DMS79 treated with DMSO at 0.1 percent for 48 hours (cell line): ENCODE measurements at places on chromosomes 12 and 14.

GRCh38 chr12:4829793-4830162 lies 79.9 kb upstream of the KCNA1 start:
- DNase-seq = peak; percentile 29

GRCh38 chr14:81161088-81161487 lies 59.7 kb downstream of the GTF2A1 start:
- no peak for DNase-seq

- no peak for DNase-seq
These were observed 35.0 kb upstream of the FUT8 start for GRCh38 chr14:65377576-65377975.

DNA sequence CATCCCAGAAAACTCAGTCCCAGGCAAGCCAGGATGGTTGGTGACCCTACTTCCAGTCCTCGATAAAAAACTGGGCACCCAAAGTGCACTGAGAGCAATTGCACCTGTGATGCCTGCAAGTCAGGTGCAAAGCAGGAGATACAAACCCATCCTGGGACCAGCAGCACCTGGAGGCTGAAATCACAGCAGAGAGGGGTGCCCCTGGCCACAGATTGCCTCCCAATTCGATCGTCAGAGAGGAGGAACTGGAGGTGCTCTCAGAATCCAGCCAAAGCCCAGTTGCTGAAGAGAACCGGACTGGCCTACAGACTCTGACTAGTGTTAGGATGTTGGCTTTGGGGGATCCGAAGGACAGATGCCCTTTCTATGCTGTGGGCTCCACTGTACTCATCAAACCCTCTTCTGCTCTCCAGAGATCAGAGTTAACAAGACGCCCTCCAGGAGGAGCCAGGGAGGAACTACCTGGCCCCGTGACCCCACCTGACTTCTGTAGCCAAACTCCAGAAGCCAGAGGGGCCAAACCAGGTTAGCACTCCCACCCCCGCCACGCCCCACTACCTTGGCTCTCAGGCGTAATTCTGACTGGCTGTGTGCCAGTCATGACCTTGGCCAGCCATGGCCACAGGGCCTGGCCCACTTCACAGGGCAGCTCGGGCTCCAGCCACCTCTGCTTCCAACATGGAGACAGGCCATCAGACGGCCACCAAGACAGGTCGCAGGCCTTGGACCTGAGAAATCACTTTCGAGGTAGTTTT lies 284.5 kb upstream of the RTL1 start:
- no peak for DNase-seq

GRCh38 chr12:76627346-76628135 lies 68.0 kb upstream of the OSBPL8 start:
- no peak for DNase-seq

GRCh38 chr12:107159384-107159900 lies 66.1 kb upstream of the CRY1 start:
- DNase-seq = no peak

DNA sequence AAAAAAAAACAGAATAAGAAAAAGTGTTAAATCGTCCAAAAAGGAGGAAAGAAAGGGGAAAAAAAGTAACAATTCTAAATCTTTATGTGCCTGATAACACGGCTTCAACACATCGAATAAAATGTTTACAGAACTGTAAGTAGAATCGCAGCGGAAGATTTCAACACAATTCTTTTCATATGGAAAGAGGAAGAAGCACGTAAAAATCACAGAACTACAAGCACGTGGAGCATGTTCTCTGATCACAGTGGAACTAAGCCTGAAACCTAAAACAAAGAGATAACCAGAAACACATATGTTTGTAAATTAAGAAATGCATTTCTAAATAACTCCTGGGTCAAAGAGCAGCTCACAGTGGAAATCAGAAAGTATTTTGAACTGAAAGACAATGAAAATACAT lies 8.7 kb downstream of the CLEC7A start:
- DNase-seq = no peak

GRCh38 chr14:64708148-64709004 lies 4.2 kb downstream of the PLEKHG3 start:
- no peak for DNase-seq

- peak; percentile 99 for DNase-seq
These were observed 260.8 kb upstream of the G2E3 start for GRCh38 chr14:30297876-30298795.

- no peak for DNase-seq
These were observed 13.1 kb downstream of the ATXN3 start for GRCh38 chr14:92093320-92093719.

GRCh38 chr12:91937009-91937408 lies 208.6 kb downstream of the BTG1 start:
- DNase-seq = no peak

- peak; percentile 3 for DNase-seq
These were observed at the start of gene DTX3 for GRCh38 chr12:57604454-57604991. Gene DTX3, plus strand, starts transcription at chr12:57604824. Its CDS starts 1,694 bp downstream, at chr12:57606518.

DNA sequence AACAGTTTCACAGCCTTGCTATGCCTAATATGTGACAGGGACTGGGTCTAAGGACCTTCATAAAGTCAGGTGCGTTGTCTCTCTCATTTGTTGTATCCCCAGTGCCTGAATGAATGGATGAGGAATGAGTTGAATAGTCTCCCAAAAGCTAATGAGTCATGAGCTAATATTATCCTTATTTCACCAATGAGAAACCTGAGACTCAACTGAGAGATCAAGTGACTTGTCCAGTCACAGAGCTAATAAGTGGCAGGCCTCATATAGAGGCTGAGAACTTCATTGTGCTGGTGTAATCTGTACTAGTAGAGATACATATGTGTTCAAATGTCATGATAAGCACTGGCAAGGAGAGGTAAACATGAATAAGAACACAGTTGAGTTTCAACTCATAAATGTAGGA lies 612.4 kb downstream of the NRXN3 start:
- no peak for DNase-seq

DNA sequence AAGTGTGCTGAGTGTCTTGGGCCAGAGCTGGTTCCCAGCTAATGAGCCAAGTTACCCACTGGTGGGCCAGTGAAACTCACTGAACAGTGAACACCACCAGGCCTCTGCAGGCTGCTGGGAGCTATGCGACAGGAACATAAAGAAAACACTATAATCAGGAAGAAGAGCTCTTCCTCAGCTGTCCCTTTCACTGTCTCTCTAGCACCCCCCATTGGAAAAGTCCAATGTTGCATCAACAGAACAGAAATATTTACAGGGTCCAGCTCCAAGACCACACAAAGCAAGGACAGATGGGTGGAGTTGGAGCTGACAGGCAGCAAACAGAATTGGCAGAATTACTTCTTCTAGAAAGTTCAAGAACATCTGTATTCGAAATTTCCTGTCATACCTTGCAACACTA lies 903.6 kb upstream of the TMEM132C start:
- no peak for DNase-seq

DNA sequence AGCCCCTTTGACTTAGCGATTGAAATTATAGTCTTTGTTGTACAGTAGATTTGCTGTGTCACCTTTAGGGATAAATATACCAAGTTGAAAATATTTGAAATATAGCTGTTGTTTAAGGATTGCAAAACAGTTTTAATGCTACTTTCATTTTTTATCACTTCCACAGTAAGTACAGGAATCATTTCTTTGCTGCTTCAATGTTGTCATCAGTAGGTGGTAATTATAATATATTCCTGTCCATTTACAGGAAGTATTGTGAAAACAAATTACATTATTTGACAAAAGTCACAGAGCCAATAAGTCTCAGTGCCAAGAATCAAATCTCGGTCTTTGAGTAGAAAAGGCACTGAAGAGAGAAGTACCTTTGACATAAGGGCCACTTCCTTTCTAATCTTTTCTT lies 342.6 kb upstream of the RGS6 start:
- no peak for DNase-seq

GRCh38 chr14:79544698-79545070 lies 666.6 kb downstream of the DIO2 start:
- DNase-seq = peak; percentile 72

GRCh38 chr12:124658806-124659402 lies 91.5 kb upstream of the NCOR2 start:
- DNase-seq = no peak

DNA sequence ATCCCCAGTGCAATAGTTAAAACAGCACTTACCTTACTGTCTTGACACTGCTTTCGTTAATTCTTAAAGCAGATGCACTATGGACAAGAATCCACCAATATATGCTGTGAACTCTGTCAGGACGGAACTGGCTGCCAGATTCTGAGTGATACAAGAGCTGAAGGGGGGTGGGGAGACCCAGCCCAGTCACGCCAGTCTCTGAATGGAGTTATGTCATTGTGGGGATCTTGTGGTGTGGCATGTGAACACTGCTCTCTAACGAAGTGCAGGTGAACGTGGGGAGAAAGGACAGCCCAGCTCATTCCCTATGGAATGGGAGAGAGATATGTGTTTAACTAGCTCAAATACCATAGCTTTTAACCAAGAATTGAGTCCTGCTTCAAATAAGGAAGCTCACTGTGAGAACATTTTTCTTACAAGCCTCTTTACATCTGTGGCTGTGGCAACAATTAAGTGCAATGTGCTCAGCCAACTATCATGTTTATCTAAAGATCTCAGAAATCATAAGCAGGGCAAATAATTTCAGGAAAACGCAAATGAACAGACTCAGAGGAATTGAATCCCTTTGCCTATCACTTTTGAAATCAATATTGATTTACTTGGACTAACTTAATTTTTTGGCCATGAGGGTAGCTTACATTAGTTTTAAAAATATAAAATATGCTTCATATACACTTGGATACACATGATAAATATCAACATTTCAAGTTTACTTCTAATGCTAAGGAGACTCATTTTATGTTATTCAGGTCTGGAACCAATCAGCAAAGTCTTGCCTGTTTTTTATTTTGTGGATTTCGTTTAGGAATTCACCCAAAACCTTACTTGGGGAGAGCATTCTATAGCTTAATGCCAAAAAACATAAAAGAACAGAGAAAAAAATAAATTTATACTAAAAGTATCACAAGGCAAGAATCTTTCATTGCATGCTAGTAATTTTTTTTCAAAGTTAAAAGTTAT lies at the start of gene LUM:
LUM (minus strand) TSS at position 129 of the 960 bp plus-strand sequence. CDS start 2,515 bp downstream, outside the sequence.
- DNase-seq = no peak
